NCI-H69 (cell line): ENCODE measurements at places on chromosomes 3 and 15.

GRCh38 chr3:100700708-100701107, 8.6 kb upstream of the TFG start:
- no peak for DNase-seq

- DNase-seq, result no peak
Observed at GRCh38 chr3:141485641-141486495, 959 bp upstream of the RASA2 start.

DNA sequence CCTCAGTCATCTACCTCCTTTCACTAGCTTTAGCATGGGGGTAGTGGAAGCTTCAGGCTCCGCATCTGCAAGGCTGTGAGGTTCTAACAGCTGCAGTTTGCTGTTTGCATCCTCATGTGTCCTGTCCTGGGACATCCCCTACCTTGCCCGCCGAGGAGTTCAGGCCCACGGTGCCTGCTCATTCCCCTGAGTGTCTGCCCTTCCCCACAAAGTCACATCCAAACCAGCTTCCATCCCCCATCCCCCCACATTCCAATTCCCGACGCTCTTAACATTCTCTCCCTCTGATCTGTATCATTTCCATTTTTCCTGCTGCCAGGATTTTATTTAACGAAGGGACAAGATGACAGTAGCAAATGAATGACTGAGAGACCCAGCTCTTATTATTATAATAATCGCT, 43.8 kb downstream of the HRH1 start:
- DNase-seq, result no peak

- DNase-seq, result no peak
Observed at GRCh38 chr3:72054976-72055375, 270.0 kb upstream of the PROK2 start.

- no peak for DNase-seq
Observed at GRCh38 chr3:195075941-195076875, 194.8 kb downstream of the XXYLT1 start.

GRCh38 chr3:119033393-119034255, 1.0 kb downstream of the IGSF11 start:
- no peak for DNase-seq

DNA sequence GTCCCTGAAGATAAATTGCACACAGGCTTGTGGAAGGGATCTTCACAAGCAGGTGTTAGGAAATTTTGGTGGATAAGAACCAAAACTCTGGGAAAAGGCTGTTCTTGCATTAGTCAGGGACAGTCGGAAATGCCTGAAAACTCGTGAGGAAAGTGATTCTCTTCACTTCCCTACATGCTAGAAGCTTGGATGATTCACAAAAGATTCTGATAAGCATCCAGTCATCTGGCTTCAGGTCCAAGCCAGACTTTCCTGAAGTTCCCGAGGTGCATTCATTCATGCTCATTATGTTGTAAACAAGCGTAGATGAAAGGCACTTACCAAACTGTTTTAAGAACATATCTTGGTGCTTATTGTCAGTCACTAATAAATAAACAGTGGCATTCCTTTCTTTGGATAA, 1028.7 kb downstream of the NTRK3 start:
- no peak for DNase-seq
